ENCODE measurements at places on chromosomes 13 and 19.

GRCh38 chr13:52070929-52071523, 46.5 kb downstream of the UTP14C start:
- DNase-seq: no peak

DNA sequence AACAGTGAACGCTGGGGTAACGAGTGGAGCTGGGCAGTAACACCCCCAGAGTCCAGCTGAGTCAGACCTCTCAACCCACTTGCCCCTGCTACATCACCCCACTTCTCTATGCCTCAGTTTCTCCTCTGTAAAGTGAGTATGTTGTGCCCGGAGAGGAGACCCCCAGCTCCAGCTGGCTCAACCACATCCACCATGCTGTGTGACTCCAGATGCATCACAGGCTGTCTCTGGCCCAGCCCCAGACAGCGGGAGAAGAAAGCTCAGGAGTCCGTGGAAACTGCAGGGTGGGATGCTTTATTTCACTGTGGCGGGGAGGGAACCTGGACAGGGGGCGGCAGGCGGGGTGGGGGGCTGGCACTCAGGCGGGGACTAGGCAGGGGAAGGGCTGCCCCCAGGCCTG, 9.6 kb upstream of the ELL start:
- DNase-seq: no peak

DNA sequence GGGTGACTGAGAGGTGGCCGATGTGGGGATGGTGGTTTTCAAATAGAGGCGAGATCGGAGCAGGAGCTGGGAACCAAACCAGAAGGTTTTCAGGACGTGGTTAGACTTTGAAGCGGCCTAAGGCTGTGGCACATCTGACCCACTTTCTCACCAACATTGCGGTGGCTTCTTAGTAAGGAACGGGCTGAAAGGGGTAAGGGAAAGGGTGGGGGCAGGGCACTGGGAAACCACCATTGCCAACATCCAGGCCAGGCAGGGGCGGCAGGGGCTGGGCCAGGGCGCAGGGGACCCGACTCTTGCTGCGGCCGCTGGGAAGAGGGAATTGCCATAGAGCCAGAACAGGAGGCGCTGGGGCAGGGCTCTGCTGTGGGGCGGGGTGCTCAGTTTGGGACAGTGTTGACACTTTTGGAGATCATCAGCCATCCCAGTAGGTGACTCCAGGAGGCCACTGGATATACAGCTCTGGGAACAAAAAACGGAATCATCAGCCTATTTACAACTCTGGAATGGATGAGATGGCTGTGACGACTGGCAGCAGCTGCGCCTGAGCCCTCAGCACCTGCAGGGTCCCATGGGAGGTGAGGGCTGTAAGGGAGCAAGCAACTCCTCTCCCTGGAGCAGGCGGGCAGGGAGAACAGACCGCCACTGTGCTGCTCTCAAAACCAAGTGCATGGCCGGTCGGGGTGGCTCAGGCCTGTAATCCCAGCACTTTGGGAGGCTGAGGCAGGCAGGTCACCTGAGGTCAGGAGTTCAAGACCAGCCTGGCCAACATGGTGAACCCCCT, 52.2 kb downstream of the IRS2 start:
- DNase-seq: no peak

DNA sequence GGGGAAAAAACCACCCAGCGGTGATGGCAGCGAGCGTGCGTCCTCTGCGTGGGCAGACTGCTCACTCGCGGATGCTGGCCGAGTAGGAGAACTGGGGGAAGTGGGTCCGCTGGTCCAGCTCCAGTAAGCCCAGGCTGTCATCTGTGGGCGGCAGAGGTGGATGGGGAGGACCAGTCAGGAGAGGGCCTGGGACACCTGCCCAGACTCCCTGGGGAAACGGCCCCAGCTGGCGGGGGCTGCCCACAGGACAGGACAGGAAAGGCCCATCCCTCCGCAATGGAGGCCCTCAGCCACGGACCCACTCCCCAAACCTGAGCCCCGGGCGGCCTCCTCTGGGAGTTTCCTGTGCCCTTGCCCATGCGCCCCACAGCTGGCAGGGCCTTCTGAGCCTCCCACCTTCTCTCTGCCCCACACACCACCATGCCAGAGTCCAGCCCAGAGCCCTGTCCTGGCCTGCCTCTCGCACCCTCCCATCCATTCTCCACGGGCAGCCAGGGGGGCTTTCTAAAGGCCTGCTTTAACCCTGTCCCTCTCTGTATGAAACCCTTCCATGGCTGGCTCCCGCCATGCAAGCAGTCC, 7.4 kb upstream of the CCNP start:
- DNase-seq: no peak

DNA sequence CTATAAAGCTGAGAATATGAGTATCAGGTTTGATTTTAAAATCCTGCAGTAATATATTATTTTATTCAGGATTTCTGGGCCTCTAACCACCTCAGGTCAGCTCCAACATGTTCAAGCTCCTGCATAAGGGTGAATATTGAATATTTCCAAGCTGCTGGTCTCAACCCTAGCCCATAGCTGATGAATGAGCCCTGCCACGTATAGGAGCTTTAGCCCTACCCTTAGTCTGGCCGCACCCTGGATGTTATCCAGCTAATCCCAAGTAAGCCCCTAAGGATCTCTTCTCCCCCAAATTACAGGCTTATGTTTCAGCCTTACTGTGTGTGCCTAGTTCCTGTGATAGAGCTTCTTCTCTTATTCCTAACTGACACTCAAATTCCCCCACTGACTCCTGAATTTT, 240.6 kb downstream of the KCTD12 start:
- no peak for DNase-seq

DNA sequence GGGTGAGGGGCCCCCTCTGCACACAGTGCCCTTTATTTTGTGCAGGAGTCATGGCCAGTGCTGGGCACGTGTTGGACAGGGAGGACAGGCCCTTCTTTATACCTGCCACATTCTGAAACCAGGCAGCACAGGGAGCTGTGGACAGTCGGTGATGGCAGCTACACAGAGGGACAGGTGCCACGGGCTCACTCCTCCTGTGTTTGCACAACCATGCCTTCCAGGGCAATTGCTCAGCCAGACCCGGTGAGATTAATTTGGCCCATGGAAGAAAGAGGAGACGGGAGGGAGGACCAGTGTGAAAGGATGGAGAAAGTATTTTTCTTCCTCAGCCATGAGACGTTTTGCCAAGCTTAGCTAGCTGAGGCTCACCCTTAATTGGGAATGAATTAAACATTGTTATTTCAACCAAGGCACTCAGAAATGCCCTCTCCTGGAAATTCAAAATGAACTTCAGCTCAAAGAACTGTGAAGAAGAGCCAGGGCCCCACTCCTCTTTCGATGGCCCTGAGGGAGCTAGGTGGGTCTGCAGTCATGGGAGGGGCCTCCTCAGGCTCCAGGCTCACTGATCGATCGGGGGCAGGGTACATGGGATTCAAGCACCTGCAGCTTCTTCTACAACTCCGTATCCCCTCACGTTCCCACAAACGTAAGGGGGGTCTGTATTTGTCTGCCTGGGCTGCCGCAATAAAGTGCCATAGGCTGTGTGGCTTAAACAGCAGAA, 41.2 kb downstream of the SHISA2 start:
- no peak for DNase-seq

- no peak for DNase-seq
These were observed 58.6 kb downstream of the WASF3 start for GRCh38 chr13:26616126-26616525.

DNA sequence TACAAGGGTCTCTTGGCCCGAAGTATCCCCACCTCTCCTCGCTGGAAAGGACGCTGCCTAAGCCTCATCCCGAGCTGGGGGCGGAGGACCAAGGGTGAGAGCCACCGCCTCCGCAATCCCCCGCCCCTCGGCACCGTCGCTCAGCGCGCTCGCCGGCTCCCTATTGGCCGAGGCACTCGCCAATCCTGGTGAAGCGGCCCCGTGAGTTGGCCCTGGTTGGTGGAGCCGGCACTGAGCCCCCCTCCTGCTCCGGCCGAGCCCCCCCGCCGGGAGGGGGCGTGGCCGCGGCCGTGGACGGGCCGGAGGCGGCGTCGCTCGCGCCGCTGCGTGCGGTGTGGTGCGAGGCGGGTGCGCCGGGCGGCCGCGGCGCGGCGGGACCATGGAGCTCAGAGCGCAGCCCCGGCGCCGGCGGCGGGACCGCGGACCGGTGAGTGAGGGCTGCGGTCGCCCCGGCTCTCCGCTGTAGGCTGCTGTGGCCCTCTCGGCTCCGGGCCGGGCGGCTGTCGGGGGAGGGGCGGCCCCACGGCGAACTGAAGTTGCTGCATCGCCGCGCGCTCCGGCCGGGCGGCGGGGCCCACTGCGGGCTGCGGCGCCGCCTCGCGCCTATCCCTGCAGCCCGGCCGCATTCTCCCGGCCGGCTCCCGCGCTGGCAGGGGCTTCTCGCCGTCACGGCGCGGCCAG, at the start of gene WASF3:
Gene WASF3 (plus strand): TSS at position 291 of the 681 bp plus-strand sequence. CDS start 84,588 bp downstream, outside the sequence.
- DNase-seq: no peak

DNA sequence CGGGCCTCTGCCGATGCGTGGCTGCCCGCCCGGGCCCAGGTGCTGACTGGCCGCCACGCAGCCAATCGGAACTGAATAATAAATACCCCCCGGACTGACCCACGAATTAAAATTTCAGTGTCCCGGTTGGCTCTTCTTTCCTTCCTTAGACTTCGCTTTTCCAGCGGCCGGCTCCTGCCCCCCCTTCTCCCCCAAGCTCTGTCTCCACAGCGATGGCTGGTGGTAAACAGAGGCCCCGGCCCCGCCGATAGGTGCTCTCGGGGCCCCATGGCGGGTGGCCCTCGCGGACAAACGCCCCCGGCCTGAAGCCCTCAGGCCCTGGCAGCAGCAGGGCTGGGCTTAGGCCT, 2.6 kb downstream of the ZBTB7A start:
- no peak for DNase-seq

DNA sequence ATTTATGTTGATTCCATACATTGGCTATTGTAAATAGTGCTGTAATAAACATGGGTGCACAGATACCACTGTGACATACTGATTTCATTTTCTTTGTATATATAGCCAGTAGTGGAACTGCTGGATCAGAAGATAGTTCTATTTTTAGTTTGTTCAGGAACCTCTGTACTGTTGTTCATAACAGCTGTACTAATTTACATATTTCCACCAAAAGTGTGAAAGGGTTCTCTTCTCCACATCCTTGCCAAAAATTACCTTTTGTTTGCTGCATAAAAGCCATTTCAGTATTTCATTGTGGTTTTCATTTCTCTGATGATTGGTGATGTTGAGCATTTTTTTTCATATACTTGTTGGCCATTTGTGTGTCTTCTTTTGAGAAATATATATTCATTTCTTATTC, 1962.1 kb downstream of the PCDH9 start:
- no peak for DNase-seq

- DNase-seq: no peak
These were observed 2.0 kb upstream of the GPR18 start for GRCh38 chr13:99260216-99260615.

- DNase-seq: no peak
These were observed 24.0 kb upstream of the LAIR1 start for GRCh38 chr19:54388802-54389139.

DNA sequence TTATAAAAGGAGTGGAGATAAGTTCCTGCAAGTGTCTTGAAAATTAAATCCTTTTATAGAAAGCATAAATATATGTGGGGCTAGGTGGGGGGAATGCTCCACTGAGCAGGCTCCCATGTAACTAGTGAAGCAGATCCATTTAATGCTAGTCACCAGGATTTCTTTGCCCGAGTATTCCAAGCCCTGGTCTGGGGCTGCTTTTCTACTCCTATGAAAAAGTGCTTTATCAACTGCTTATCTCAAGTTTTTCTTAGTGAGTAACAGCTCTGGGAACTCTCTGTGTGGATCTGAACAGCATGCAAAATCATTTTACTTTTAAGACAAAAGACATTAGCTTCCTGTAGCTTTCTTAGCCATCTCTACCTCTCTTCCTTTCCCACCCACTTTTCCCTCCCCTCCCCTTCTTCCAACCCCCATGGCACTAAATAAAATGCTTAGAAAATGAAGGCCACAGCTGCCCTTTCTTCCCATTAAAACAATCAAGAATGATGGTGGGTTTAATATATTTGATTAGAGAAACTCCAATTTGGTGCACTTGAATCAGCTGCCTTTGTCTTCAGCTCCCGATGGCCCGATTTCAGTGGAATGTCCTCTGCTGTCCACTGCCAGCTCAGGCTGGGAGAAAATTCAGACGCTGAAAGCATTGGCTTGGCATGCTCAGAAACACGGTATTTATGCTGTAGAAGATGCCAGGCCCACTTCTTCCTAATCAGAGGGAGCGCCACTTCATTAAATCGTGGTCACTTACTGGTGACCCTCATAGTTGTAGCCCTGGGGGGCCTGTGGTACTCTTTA, 475.1 kb downstream of the FOXO1 start:
- DNase-seq: no peak

DNA sequence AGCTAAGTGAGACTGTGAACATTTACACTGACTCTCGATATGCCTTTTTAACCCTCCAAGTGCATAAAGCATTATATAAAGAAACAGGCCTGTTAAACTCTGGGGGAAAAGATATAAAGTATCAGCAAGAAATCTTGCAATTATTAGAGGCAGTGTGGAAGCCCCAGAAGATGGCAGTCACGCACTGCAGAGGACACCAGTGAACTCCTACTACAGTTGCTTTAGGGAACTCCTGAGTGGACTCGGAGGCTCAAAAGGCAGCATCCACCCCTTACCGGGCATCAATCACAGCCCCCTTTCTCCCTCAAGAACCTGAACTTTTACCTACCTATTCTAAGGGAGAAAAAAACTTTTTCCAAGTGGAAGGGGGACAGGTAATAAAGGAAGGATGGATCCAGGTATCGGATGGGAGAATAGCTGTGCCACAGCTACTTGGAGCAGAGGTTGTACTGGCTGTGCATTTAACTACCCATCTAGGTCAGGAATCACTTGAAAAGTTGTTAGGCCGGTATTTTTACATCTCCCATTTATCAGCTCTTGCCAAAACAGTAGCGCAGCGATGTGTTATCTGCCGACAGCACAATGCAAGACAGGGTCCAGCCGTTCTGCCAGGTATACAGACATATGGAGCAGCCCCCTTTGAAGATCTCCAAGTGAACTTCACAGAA, 80.1 kb downstream of the ZNF486 start:
- no peak for DNase-seq

- DNase-seq: no peak
These were observed 43.6 kb downstream of the ARHGAP35 start for GRCh38 chr19:46904114-46905060.

GRCh38 chr19:934865-935479, 9.1 kb downstream of the ARID3A start:
- DNase-seq: no peak

DNA sequence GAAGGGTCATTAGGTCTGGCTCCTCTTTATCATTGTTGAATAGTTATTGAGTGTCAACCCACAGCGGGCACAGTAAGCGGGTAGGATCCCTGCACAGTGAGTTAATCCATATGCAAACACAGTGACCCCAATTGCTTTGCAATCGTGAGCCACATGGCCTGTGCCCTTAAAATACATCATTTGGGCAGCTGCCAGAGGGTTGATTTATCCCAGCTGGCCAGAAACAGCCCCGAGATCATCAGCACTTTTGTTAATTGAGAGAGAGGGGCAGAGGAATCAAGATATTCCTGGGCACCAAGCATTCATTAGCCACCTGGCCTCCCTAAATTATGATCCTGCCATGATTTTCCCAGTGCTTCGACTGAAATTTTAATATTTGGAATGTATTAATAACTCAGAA, 9.8 kb upstream of the CNMD start:
- no peak for DNase-seq

- no peak for DNase-seq
These were observed 197.4 kb downstream of the UQCRFS1 start for GRCh38 chr19:29015569-29015968.

Data from stimulated activated CD8-positive, alpha-beta memory T cell treated with anti-CD3 and anti-CD28 coated beads, Interleukin-4, amount 100 ng/mL, for 1 hour (primary cell).